ENCODE measurements at places on chromosomes 2 and 18.

GRCh38 chr2:17196380-17196779 is 321.9 kb downstream of the RAD51AP2 start:
- DNase-seq, result no peak

- DNase-seq, result no peak
Observed at GRCh38 chr2:71923887-71924533, 223.7 kb downstream of the CYP26B1 start.

DNA sequence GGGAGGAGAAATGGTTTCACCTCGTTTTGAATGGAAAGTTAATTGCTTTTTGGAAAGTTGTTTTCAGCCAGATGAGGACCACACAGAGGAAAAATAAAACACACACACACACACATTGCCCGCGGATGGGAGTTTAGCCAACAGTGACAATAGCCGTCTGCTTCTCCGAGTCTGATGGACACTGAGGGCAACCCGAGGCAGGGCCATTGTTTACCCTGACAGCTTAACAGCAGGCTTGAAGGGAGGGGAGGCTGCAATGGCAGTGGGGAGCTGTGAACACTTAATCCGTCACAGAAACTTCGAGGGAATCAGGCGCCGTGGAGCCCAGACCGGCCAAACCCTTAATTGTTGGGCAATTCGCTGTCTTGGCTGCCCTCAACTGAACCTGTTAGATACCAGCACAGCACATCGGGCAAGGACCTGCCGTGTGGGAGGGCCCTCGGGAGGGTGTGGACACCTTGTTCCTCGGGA is 145.9 kb downstream of the ACKR3 start:
- no peak for DNase-seq

- DNase-seq, result no peak
Observed at GRCh38 chr2:59462422-59463197, 1090.8 kb downstream of the BCL11A start.

DNA sequence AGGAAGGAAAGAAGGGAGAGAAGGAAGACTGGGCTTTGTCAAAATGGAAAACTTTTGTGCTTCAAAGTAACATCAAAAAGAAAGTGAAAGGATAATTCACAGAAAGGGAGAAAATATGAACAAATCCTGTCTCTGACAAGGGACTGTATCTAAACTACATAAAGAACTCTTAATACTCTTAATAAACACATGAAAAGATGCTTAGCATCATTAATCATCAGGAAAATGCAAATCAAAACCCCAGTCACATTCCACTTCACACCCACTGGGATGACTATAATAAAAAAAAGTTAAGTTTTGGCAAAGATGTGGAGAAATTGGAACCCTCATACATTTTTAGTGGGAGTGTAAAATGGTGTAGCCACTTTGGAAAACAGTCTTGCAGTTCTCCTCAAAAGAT is 11.8 kb upstream of the ZFP36L2 start:
- DNase-seq, result no peak

DNA sequence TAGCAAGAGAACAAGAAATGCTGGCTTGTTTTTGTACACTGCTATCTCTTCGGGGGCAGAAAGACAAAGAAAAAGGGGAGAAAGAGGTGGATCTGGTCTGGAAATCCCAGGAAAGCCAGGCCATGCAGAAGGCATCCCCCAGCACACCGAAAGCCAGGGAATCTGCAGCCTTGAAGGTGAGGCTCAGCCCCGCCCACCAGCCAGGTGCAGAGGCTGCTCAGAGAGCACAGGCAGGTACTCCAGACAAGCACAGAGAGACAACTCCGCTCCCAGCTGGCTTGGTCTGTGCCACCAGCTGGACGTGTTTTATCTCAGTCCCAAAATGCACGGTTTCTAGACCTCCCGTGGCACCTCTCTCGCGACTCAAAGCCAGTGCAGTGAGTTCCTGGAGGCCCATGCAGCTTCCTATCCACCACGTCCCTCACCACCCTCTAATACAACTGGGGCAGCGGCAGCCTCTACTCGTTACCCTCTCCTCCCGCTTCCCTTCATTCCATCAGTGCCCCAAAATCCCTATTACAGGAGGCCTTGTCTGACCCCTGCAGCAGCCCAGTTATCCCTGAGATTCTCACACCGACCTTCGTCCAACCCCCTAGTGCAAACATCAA is 62.8 kb downstream of the HDAC4 start:
- DNase-seq, result no peak

DNA sequence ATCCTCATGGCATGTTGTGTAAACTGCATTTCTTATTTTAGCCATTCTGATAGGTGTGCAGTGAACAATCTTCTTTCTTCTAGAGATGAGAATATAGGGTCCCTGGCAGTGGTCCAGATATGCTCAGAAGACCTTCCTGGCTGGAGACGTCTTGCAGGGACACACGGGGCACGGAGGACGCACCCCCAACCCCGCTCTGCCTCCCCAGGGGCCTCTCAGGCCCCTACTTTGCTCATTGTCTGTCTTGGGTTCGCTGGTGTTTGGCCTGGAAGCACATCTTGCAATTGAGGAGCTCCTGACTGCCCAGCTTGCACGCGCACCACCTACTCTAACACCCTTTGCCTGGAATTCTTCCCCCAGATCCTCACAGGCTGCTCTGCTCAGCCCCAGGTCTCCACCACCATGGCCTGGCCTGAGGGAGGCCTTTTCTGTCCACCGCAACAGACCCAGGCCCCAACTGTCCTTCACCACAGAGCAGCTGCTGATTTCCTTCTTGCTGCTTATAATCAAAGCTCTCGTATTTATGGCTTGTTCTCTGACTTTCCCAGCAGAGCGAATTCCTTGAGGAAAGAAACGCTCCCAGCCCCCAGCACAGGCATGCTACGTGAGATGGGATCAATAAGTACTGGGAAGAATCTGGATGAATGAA is 295.9 kb upstream of the HDAC4 start:
- no peak for DNase-seq

DNA sequence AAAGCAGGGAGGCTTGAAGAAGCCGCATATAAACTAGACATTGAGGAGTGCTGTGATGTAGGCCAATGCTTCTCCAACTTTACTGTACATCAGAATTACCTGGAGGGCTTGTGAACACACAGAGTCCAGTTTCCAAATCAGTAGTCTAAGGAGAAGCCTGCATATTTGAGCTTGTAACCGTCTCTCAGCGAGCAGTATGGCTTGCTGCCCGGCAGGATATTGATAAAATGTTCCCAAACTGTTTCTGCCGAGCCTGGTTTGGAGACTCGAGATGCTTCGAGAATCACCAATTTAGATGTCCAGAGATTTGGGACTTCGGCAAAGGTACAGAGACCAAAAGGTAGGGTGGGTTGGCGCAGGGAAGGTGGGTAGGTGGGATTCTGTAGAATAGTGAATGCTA is 11.0 kb upstream of the RAB31 start:
- no peak for DNase-seq

- no peak for DNase-seq
Observed at GRCh38 chr2:46829231-46829995, 86.2 kb downstream of the MCFD2 start.

GRCh38 chr2:64111426-64111825 is 32.8 kb downstream of the PELI1 start:
- DNase-seq, result no peak

DNA sequence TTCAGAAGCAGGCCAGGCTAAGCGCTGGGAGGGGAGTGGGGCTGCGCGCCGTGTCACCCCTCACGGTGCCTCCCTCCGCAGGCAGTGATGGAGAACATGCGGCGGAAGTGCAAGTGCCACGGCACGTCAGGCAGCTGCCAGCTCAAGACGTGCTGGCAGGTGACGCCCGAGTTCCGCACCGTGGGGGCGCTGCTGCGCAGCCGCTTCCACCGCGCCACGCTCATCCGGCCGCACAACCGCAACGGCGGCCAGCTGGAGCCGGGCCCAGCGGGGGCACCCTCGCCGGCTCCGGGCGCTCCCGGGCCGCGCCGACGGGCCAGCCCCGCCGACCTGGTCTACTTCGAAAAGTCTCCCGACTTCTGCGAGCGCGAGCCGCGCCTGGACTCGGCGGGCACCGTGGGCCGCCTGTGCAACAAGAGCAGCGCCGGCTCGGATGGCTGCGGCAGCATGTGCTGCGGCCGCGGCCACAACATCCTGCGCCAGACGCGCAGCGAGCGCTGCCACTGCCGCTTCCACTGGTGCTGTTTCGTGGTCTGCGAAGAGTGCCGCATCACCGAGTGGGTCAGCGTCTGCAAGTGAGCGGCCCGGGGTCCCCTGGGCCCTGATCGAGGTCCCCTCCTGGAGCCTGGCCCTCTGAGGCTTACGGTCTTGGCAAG is 12.2 kb downstream of the WNT10A start:
- peak; percentile 41 for DNase-seq

DNA sequence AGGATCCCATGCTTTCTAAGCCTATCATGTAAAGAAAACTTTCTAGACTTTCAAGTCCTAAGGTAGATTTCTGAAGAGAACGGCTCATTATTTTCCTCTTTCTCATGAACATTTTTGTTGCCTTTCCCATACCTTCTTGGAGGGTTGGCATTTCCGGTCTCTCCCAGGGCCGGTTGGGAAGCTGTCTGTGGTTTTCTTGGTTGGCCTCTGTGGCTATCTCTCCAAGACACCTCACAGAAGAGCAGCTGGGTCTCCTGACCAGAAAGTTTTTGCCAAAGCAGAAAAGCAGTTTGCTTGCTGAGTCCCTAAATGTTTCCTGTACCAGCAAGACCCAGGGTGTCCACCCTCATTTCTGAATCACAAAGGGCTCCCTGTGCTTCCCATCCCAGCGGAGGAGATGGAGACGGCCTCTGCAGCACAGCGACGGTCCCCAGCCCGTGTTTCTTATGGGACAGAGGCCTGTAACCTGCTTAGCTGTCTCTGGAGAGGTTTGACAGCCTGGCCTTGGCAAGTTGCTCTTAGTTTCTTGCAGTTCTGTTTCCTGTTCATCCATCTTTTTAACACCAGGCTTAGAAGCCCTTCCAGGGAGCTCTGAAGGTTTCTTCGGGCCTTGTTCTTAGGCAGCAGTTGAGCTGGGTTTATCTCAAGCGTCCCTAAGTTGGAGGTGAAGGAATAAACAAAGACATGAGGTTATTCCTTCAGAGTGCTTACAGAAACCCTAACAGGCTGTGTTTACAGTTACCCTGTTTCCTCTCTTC is 39.8 kb downstream of the GREB1 start:
- DNase-seq, result no peak

GRCh38 chr2:128486640-128487375 is 168.1 kb upstream of the HS6ST1 start:
- no peak for DNase-seq

DNA sequence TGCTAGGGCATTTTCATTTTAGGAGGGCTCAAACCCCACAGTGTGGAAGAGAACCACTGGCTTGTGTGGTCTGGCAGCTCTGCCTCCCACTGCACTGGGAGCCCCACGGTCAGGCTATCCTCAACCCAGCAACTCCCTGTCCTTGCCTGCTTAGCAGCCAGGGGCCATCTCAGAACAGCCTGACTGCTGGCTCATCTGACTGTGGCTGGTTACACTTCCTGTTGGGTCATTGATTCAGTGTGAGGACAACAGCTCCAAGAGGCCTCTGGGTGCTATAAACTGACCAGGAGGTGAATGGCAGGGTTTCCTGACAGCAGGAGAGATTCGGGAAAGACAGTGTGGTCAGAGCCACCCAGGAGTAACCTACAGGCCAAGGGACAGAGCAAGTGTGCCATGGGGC is 40.1 kb downstream of the AMER3 start:
- DNase-seq, result no peak

- DNase-seq, result no peak
Observed at GRCh38 chr18:2402084-2402483, 169.2 kb downstream of the METTL4 start.

- no peak for DNase-seq
Observed at GRCh38 chr2:84876369-84876768, 4.5 kb downstream of the TRABD2A start.

DNA sequence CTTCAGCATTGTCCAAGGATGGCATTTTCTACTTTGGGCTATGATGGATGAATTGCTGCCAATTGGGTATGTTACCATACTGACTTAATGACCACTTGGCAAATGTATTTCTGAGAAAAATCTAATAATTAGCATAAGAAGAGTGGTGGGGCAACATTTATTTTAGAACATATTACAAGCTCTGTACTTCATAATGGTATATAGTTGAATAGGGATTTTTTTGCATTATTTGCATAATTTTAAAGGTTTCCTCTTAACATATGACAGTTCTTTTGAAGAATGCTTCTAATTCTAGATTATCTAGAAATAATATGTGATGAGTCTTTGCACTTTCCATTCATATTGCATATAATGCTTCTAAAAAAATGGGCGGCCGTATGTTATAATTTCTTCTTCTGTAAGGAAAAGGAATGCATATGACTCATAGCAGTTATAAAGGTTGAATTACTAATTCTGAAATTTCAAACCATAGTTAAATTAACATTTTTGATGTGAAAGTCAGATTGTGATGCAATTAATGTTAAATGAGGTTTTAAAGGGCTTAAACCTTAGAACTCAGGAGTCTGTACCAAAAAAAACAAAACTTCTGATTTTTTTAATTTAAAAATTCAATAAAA is 1652.3 kb upstream of the SLC39A10 start:
- no peak for DNase-seq

- DNase-seq, result no peak
Observed at GRCh38 chr2:196729418-196729817, 70.1 kb downstream of the GTF3C3 start.

DNA sequence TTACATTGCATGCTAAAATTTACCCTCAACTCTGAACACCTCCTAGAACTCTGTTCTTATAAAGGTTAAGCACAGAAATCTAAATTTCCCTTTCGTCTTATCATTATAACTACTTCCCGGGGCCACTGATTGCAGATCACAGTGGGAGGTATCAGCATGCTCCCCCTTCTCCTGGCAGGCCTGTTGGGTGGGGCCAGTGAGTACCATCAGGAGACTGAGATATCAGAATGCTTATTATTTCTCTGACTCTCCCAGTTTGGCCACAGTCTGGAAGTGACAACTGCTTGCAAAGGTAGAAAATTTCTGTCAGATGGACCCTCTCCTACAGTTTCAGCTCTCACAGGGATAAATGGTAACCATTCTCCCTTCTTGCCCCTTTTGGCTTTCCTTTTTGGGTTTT is 62.6 kb downstream of the DSEL start:
- DNase-seq, result no peak

- no peak for DNase-seq
Observed at GRCh38 chr18:8724452-8724851, 19.1 kb downstream of the MTCL1 start.

- DNase-seq, result no peak
Observed at GRCh38 chr2:240503375-240503774, 54.4 kb downstream of the ANKMY1 start.

GRCh38 chr2:225309516-225309915 is 90.0 kb upstream of the NYAP2 start:
- DNase-seq, result no peak

DNA sequence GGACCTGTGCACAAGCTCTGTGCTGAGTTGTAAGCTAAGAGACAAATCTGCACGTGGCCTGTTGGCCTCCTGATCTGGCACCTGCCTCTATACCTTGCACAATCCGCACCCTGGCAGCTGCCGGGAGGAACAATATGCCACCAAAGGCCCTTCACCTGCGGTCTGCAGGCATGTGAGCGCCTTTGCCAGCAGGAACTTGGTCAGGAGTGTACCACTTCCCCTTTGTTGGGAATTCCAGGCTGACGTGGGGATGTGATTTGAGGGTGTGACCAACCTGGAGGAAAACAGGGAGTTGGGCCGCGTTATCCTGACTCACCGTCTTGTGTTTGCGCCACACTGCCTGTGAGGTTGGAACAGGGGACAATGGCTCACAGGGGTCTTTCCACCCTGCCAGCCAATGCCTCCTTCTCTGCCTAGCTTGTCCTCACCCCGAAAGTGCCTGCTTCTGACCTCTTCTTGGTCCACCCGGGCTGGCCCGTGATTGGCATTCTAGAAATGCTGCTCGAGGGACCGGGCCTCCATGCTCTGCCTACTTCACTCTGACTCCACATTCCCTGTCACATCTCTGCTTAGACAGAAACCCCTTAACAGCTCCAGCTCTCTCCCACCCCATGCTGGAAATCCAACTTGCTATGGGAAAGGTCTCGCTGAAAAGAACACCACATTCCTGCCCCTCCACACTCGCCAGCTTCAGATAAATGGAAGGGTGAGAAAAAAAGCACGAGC is 67.1 kb upstream of the MAP4K4 start:
- no peak for DNase-seq
